OCI-M1 (cell line): ENCODE measurements at places on chromosomes 16 and 17.

DNA sequence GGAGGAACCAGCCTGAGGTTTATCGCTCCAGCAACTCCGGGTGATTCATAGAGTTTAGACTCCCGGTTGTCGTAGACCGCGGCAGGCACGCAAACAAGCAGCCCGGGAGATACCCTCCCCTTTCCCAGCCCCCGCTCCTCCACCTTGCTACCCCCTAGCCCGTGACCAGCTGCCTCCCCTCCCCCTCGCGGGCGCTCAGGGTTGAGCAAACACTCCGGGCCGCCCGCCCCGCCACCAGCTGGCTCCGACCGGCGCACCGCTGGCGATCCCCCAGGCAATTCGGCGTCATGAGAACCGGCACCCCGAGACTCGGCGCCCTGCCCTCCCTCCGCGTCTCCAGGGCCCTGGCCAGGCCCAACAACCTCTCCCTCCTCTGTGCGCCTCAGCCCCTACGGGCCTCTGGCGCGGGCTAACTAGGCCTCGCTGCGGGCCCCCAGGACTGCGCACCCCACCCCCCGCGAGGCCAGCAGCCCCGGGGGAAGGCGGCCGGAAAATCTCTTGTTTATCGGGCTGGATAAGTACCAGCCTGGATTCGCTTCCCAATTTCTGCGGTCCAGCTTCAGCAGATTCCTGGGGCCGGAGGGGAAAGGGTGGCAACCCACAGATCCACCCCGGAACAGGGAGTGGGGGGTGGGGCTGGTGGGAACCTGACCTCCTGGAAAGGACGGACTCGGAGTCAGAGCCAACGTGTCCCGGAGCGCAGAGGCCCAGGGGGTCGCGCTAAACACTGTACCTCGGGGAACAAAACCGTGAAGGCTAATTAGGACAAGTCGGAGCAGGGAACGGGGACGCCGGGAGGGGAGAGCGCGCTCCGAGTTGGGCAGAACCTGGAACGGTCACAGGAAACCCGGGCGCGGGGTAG, 951 bp upstream of the GPRC5C start:
- DNase-seq: peak; percentile 18

GRCh38 chr17:57249520-57249919, 6.8 kb upstream of the MSI2 start:
- no peak for DNase-seq

DNA sequence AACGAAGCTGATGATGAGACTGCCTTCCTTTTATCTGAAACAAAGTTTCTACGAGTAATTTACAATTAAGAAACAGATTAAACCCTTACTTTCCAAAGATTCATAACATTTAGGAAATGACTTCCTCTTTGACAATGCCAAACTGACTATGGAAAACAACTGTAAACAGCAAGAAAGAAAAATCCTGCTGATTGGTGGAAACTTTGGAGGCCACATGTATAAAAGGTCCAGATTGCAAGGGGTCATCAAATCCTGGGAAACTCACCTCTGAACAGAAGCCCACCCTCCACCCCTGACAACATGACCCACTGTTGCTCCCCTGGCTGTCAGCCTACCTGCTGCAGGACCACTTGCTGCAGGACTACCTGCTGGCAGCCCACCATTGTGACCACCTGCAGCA, at the start of gene KRTAP9-6:
KRTAP9-6 (plus strand) TSS at position 301 of the 400 bp plus-strand sequence; CDS start at position 301, 0 bp downstream.
- DNase-seq: no peak

GRCh38 chr17:75889454-75889853, 7.3 kb downstream of the TRIM65 start:
- DNase-seq: no peak

DNA sequence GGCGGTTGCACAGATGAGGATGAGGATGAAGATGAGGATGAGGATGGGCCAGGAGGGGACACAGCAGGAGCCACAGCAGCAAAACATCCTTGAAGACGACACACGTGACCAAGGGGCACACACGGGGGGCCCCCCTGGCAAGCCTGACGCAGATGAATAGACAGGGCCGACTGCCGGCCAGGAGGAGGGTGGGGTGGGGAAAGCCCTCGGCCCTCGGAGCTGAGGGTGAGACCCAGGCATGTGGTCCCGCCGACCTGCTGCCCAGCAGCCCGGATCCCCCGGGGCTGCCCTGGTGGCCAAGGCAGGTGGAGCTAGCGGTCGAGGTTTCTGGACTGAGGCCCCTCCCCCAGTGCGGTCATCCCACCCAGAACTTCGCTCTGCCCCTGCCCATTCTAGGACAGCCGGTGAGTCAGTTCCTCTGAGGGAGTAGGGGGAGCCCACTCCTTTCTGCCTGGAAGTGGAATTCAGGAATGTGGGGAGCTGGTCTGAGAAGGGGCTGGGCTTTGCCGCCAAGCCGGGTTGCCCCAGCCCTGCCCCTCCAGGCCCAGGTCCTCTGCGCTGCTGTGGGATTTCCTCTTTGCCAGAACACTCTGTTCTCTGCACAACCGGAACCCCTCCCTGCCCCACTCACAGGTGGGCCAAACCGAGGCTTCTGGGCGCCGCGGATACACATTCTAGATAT, 9.9 kb downstream of the CYGB start:
- no peak for DNase-seq
